Caudate nucleus (tissue), 63 donors: ENCODE measurements at places on chromosomes 5 and 9.

GRCh38 chr5:91332267-91333045 lies 50.7 kb downstream of the ARRDC3 start:
- DNase-seq, result no peak

DNA sequence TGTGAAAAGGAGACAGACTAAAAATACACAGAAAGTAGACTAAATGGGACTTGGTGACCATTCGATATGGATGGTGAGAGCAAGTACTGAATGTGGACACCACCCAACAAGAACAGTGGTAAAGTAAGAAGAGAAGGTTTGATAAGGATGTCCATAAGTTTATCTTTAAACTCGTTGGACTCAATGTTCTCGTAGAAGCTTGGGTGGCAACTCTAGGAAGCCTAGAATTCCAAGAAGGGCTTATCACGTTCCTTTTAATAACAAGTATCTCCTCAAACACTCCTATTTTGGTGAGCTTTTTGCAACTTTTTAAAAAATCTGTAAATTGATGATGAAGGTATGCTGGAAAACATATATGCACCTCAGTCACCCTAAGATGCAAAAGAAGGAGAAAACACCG lies 108.6 kb upstream of the CDH6 start:
- DNase-seq, result no peak

GRCh38 chr9:135504262-135505243 lies 4.1 kb downstream of the MRPS2 start:
- peak; percentile 51 for DNase-seq

GRCh38 chr9:103789686-103790085 lies 304.4 kb upstream of the SMC2 start:
- DNase-seq, result no peak

DNA sequence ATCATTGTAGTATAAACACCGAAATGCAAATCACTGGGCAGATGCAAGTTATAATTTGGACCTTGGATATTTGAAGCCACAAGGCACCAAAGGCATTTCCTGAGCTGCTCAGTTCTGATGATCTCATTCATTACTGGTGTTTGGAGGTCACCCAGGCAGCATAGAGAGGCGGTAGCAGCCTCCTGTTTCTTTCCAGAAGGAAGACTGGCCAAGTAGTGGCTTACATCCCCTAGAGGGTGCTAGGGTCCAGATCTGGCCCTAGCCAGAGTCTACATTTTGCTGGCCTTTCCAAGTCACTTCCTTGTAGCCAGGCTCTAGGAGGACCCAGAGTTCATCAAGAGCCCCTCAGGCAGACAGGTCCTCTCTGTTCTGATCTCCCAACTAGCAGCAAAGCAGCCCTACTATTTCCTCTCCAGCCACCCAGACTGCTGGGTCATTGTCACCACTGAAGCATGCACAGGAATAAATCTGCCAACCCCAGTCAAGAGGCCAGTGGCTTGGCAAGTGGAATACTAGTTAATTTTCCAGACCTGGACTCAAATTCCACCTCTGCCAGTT lies 33.4 kb upstream of the TTC1 start:
- no peak for DNase-seq

DNA sequence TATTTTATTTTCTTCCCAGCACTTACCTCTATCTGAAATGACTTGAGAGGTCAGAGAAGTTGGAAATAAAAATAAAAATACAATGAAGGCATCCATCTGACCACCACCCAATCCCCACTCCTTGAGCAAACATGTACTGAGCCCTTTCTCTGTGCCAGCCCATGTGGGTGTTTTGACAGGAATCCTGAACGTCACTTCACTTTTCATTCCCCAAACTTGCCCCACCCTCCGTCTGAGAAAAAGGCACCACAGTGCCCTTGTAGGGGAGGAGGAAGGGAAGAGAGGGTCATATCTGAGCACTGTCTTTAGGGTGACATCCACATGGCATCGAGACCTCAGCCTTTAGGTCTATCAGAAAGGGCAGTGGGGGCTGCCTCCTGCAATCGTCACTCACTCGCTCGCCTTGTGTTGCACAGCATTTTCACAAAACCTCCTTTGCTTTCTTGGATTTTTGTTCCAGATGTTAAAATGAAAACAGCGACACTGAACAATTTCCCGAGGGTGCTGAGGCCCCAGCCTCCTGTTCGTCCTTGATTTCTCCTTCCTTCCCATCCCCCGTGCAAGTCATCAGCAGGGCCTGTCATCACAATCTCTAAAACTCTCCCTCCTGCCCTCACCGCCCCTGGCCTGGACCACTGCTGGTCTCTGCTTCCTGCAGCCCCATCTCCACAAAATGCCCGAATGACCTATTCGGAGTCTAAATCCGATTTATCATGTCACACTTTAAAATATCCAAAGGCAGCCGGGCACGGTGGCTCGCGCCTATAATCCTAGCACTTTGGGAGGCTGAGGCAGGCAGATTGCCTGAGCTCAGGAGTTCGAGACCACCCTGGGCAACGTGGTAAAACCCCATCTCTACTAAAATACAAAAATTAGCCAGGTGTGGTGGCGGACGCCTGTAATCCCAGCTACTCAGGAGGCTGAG lies 13.0 kb downstream of the HIGD2A start:
- no peak for DNase-seq

DNA sequence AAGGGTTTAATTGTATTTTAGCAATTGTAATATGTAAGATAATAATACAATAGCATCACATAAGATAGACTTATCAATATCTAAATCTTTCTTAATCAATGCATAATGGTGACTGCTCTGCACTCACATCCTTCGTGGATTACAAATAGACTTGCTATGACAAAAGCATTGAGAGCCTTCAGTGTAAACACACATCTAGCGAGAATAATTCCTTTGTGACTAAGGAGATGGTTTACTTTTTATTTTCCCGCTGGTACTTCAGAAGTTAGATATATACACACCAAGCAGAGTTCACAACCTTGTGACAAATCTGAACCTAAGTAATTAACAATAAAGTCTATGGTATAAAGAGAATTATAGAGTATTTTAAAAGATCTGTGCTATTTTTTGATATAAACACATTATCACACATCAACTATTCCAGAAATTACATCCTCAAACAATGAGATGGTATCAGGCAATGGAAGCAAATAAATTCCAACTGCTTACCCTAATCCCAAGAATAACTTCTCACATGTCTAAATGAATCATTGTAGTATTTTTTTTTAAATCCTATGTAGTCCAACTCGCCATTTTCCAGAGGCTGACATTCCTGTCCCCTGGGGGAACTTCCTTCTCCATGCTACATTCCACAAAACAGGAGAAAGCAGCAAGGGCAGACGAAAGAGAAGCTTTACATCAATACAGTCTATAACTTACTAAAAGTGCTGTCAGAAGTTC lies 51.2 kb downstream of the MAPKAP1 start:
- no peak for DNase-seq
